ENCODE measurements at places on chromosomes 12 and 14.

GRCh38 chr14:29716150-29716549, 211.5 kb downstream of the PRKD1 start:
- no peak for DNase-seq

GRCh38 chr14:64324461-64324860, 30.3 kb upstream of the ESR2 start:
- no peak for DNase-seq

- DNase-seq = no peak
Observed at GRCh38 chr12:55929306-55929791, 1.6 kb upstream of the DGKA start.

DNA sequence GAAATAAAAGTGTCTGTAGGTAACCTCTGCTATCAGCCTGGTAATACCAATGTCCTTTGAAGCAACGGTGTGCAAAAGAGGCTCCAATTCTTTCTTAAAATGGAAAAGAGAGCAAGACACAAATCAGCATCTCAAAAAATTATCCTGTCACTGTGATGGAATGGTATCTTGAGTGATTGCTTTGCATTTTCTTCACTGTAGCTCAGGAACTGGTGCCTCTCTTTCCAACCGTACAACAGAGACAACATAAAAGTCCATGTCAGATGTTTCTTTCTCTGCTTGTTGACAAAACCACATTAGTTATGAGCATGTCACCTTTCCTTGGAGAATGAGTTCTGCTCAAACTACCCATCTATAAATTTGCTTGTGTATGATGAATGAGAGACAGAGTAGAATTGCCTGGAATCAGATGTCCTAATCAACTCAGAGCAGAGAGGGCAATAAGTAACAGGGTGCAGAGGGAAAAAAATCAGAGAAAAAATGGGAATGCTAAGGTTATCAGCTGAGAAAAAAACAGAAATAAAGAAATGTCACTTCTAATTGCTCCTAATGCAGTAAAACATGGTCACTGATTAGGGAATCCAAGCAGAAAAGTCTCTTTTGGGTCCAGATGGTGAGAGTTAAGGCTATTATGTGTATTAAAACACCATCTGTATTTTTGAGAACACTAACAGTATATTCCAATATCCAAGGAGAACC, 465.0 kb upstream of the ATP2B1 start:
- no peak for DNase-seq

DNA sequence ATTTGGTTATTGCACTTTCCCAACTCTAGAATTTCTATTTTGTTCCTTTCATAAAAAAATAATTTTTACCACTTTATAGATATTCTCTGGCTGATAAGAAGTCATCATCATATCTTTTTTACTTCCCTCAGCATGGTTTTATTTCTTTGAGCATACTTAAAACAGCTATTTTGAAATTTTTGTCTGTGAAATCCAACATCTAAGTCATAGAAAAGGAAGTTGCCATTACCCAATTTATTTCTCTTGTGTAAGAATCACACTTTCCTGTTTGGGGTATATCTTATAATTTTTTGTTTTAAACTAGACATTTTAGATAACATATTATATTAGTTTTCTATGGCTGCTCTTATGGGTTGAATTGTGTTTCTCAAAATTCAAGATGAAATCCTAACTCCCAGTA, 400.2 kb upstream of the OR4E1 start:
- no peak for DNase-seq
